Right renal cortex interstitium (tissue), 3 donors: ENCODE measurements at places on chromosomes 3 and 15. TPM values are rescaled to one million over a fixed set of nuclear protein-coding genes. Genes with fewer than 3 reads are reported as not detected.

GRCh38 chr3:115859002-115859807 is 235.9 kb downstream of the GAP43 start:
- no peak for DNase-seq

DNA sequence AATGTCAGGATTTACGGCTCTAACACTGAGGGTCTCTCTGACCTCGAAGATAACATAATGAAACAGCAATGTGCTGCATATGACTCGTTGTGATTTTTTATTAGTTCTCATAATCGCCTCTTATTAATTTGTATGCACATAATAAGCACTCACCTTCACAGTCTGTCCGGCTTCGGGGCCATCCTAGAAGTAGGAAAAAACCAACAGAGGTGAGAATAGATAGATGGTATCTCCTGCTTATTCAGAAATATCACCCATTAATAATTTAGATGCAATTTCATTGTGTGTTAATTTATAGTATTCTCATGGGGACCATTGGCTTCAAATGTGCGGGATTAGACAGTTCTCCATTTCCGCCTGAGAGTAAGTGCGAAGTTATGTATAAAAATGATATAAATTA is 961.4 kb upstream of the CFAP20DC start:
- no peak for DNase-seq

DNA sequence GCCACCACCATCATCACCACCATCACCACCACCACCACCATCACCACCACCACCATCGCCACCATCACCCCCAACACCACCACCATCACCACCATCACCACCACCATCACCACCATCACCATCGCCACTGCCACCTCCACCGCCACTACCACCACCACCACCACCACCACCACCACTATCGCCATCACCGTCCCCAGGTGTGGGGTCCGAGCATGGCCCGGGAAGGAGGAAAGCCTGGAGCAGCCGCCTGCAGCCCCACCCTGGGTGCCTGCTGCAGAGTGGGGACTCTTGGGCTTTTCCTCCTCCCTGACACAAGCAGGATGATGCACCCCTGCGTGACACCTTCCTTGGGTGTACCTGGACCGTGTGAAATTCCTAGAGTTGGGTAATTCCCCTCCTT is 43.9 kb downstream of the MUC4 start:
- DNase-seq, result no peak

- no peak for DNase-seq
Measured at GRCh38 chr3:157374933-157375332, 61.7 kb upstream of the PTX3 start.

DNA sequence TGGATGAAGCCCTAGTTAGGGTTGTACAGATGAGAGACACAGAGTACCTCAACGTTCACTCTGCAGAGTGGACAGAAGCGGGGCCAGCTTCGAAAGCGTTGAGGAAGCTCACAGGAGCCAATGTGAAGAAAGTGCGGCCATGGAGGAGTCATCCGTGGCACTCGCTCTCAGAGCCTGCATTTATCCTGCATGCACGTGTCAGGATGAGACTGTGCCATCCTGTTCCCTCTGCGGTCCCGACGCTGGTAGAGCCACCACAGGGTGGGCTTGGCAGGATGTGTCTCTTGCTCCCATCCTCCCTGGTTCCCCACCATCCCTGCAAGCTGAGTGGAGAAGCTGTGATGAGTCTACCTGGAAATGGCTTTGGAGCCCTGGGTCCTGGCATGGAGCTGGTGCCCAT is 39.3 kb downstream of the KLHL25 start:
- DNase-seq, result no peak

- no peak for DNase-seq
Measured at GRCh38 chr3:61894988-61895935, 333.9 kb downstream of the PTPRG start.

Gene PROK2
- polyA plus RNA-seq, result 0.08 TPM

Gene SPATA12
- not detected for polyA plus RNA-seq

DNA sequence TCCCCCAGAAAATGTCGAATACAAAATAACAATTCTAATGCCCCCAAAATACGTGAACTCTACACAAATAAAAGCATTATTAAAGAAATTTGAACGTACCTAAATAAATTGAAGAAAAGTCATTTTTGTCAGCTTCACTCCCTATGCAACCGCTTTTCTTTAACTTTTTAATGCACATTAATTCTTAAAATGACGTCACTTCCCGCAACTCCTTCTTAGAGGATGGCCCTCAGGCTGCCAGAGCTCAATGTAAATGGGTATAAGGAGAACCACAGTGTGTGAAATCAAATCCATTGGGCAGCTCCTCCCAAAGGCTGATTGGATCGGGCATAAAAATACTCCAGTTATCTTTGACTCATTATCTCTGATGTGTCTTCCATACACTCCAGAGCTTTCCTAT is 736.9 kb downstream of the GBE1 start:
- DNase-seq, result no peak

DNA sequence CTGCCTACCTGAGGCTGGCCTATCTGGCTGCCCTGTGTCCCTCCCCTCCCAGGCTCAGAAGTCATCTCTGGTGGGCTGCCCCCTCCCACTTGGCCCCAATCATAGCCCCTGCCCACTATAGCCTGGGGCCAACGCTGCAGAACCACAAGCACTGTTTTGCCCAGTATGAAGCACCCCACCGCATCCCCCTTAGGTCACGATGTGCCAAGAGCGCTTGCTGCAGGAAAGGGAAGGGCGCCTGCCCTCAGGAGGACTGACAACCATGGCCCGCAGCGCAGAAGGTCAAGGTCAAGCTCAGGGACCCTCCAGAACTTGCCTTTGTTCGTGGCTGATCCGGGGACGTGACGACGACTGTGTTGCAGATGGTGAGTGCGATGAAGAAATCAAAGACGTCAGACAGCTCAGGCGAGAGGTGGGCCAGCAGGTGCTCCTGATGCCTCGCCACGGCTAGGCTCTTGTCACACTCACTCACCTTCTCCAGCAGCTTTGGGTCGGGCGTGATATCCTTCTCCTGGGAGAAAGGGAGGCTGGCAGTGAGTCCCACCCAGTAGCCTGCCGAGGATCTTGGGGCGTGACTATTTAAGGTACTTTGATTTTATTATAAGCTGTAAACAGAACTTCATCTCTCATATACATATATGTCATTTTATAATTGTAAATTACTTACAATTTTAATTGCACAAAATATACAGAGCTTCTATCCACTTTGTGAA is 146.6 kb downstream of the ATP10A start:
- no peak for DNase-seq
